ENCODE measurements at places on chromosomes 11 and 22.
A peak's percentile ranks its signal among the peaks of the same experiment; 100 is the strongest.

- H3K4me1 ChIP-seq, result peaks cover 3% of the 10 kb centered on the region
- H3K36me3 ChIP-seq, result peaks cover 20% of the 10 kb centered on the region
- no peak overlapping the region for H3K4me3 ChIP-seq
- H3K27ac ChIP-seq, result no peak overlapping the region
These were observed 98.4 kb upstream of the PITPNB start for GRCh38 chr22:28017558-28017820.

- no peaks in the 10 kb centered on the region for H3K27me3 ChIP-seq
- H3K27ac ChIP-seq, result no peak overlapping the region
- peaks cover 5% of the 10 kb centered on the region for H3K4me1 ChIP-seq
- DNase-seq, result no peak
- H3K4me3 ChIP-seq, result no peak overlapping the region
These were observed 33.8 kb upstream of the DKK3 start for GRCh38 chr11:12042215-12042676.

DNA sequence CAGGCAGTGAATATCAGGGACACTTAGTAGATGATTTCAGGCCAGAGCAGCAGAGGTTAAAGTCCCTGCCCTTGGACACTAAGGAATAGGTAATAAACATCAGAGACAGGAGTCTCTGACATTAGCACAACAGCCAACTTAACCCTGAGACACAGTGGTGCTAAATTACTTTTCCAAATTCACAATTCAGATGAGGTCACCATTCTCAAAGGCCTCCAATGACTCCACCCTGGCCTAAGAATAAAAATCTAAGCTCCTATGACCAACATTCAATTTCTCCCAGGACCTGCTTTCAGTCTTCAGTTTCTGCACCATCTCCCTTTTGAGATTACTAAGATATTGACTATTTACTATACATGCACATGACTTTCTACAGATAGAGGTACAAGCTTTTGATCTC, 42.0 kb downstream of the BLID start:
- no peak overlapping the region for H3K4me3 ChIP-seq
- no peak overlapping the region for H3K27ac ChIP-seq
- H3K4me1 ChIP-seq, result no peaks in the 10 kb centered on the region

DNA sequence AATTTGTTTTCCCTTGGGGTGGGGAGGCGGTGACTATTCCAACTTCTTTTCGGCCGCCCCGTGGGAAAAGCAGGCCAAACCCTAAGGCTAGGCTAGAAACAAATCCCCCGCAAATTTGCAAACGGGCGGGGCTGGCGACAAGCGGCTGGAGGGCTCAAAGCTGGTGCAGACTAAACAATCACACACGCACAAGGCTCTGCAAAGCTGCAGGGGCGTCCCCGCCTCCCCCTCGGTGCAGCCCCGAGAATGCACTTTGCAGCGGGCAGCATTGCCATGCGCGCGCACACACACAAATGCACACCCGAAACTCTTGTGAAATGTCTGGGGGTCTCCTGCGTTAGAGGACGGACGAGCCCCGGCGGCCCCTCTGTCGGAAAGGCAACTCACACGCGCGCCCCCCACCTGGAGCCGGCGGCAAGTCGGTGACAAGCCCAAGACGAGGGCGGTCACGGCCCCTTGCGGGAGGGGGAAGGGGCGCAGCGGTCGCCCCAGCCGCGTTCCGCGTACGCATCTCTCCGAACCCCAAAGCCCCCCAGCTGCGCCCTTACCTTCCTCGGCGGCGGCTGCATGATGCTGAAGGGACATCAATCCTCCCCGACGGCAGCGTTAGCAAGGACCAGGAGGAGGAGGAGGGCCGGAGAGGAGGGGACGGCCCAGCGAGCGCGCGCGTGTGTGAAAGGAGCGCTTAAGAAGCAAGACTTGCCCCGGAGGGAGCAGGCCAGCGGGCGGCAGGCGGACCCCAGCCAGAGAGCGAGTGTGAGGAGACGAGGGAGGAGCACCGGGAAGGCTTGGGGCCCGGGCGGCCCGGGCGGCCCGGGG, 600 bp downstream of the FCHSD2 start:
- peak overlapping the region; percentile 98 for H3K4me3 ChIP-seq
- H3K27ac ChIP-seq, result peak overlapping the region; percentile 93
- H3K36me3 ChIP-seq, result peaks cover 2% of the 10 kb centered on the region
- no peaks in the 10 kb centered on the region for H3K27me3 ChIP-seq

DNA sequence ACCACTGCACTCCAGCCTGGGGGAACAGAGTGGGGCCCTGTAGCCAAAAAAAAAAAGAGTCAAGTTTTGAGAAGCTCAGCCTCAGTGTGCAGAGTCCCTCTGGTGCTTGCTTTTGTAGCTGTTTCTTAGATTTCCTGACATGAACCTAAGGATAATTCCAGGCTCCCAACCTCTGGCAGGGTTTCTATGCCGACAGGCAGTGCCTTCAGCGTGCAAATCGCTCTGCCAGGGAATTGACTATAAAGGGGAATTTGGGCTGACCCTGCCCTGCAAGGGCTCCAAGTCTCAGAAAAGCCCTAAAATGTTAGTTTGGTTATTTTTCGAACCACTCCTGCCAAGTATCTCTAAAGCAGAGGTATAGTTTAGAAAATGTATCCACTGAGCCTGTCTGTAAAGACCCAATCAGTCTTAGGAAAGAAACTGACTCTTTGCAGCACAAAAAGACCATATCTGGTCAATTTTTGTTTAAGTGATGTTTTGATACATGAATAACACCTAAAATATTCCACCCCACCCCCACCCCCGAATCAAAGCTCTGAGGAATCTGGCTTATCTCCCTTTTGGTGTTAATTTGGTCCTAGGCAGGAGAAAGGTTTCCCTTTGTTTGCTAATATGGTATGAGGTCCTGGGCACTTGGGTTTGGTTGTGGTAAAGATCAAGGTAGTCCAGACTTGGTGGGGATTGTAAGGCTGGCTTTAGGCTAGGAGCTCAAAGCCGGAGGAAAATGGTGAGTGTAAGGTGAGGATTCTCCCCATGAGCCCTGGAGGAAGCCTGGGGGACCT, 49.7 kb downstream of the ANO1 start:
- no peak overlapping the region for H3K4me3 ChIP-seq
- DNase-seq, result no peak
- no peaks in the 10 kb centered on the region for H3K36me3 ChIP-seq
- H3K27ac ChIP-seq, result no peak overlapping the region

DNA sequence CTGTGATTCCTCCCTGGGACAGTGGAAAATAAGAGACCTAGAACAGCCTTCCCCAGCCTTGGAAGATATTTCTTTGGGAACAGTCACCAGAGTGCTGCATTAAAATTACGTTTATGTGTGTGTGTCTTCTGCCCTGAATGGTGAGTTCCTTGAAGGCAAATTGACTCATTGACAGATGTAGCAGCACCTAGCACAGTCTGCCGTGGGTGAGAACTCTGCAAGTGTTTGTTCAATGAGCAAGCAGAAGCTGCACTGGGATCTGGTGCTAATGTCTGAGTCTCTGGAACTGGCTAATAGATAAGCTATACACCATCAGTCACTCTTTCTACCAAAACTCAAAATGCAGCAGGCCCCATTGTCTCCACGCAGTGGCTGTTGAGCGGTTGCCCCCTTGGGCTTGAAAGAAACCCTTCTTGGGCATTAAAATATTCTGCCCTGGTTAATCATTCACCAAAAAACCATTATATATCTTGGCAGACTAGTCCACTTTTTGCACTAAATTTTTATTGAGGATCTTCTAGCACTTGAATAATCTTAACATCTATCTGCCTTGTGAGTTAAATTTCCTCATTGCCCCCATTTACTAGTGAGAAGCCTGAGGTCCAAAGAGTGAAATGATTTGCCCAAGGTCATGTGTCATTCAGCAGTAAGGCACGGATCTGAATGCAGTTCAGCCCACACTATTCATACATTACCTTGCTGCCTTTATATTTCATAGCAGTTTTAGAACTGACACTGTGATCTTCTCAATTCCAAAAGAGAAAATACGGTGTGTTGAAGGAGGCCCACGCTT, 87.8 kb upstream of the GALNT18 start:
- no peaks in the 10 kb centered on the region for H3K36me3 ChIP-seq
- DNase-seq, result no peak
- peaks cover 6% of the 10 kb centered on the region for H3K27me3 ChIP-seq
- H3K4me3 ChIP-seq, result no peak overlapping the region
- no peak overlapping the region for H3K27ac ChIP-seq

Data from large intestine (tissue), 12 donors.